Stimulated activated CD8-positive, alpha-beta memory T cell treated with anti-CD3 and anti-CD28 coated beads, Interleukin-7, amount 100 ng/mL, for 4 hours (primary cell): ENCODE measurements at places on chromosomes 1 and 21.
A peak's percentile ranks its signal among the peaks of the same experiment; 100 is the strongest.

GRCh38 chr1:201504179-201504631, 2.7 kb downstream of the CSRP1 start:
- DNase-seq: no peak

GRCh38 chr21:18769599-18769998, 366.0 kb upstream of the TMPRSS15 start:
- DNase-seq: no peak

GRCh38 chr1:237108297-237109040, 66.5 kb downstream of the RYR2 start:
- DNase-seq: no peak

GRCh38 chr1:107664982-107665925, 299.7 kb downstream of the VAV3 start:
- no peak for DNase-seq

- DNase-seq: no peak
Observed at GRCh38 chr21:27424601-27425000, 457.7 kb upstream of the ADAMTS5 start.

- no peak for DNase-seq
Observed at GRCh38 chr1:181936768-181937581, 124.5 kb downstream of the ZNF648 start.

DNA sequence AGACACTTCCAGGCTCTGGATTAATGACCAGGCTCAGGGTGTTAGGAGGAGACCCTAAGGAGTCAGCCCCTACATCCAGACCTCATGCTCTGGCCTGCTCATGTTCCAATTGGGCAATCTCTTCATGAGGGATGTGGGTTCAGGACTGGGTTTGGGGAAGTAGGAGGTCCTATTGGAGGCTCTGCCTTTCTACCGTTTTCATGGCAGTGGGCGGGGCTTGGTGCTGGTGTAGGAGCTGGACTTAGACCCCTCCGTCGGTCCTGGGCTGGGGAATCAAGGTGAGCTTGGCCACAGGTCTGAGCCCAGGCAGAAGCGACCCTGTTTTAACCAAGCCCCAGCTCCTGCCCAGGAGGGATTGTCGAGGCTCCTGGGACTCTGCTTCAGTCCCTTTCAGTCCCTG, 123.4 kb downstream of the PRDM16 start:
- DNase-seq: no peak

DNA sequence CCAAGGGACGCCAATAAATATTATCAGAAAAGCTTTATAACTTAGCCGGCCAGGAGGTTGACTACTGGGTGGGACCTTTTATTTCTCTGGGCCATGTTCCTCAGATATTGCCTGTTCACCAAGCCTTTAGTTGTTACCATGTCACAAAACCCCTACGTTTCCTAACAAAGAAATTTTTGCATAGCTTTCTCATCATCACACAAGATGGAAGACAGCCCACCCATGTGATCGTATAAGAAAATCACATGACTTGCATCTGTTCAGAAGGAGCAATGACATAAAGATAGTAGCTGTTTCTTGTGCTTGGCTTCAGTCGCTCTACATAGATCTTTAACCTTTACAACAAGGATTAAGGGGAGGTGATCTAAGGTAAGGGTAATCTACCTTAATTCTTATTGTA, 88.9 kb upstream of the NGF start:
- DNase-seq: no peak

DNA sequence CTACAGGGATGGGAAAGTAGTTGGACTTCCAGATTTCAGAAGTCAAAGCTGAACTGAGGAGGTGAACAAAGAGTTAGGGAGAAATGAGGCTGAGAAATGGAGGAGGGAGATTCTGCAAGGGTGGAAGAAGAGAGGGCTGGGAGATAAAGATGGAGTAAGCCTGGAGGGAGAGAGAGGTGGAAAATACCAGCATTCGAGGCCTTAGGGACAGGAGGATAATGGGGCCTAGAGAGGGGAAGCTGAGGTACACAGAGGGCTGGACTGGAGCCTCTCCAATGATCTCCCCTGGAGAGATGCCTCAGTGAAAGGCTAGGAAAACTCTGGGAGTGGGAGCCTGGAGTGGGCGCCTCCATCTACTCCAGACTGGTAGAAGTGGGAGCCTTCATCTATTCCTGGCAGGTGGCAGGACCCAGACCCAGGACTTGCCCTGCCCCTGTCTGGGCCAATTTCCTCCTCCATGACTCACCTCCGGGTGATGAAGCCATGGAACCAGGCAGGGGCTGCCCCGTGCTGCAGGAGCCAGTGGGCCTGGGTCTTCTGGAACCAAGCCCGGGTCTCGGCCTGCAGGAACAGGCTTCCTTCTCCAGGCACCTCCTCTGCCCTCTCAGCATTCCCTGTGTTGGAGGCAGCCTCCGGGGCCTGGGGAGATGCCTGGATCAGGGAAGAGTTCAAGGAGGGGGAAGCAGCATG, 1.9 kb downstream of the SH2D2A start:
- DNase-seq: peak; percentile 33

DNA sequence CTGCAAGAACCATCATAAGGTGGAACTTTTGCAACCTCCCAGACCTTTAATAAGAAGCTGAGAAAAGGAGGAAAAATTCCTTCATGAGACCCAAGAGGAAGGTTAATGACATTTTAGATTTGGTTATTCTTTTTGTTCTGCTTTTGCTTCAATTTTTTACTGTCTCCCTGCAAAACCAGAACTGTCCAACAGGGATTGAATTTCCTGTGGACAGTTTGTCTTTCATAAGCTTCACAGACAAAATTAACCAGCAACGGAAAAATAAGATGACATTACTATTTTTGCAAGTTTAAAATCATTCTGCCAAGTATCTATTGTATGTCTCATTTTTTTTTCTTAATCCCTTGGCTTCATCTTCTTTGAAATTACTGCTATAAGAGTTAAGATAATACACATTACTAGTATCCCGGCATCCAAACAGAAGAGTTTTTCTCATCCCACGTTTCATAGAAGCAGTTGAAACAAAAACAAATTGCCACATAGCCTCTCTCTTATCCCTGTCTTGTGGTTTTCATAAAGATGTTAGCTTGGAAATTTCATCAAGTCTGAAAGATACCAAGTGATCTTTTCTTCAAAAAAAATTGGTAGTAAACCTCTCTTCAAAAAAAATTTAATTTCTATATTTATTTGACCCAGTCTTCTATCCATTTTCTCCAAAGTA, 465.3 kb upstream of the PTBP2 start:
- DNase-seq: no peak

DNA sequence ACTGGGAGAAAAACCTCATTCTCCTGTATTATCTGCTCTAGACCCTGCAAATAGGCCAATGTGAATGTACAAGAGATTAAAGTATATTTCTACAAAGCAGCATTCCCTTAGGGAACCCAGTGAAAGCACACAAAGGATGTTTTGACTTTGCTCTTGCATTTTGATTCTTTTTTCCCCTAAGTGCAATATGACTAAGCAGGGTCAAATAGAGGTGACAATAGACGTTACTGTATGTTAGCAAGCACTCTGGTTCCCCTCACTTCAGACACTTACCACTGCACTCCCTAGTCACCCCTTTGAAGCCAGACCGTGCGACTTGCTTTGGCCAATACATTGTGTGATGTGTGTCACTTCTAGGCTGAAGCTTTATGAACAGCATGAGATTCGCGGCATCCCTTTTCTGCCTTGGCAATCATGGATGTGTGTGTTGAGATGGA, 209.7 kb downstream of the RHOU start:
- DNase-seq: no peak

DNA sequence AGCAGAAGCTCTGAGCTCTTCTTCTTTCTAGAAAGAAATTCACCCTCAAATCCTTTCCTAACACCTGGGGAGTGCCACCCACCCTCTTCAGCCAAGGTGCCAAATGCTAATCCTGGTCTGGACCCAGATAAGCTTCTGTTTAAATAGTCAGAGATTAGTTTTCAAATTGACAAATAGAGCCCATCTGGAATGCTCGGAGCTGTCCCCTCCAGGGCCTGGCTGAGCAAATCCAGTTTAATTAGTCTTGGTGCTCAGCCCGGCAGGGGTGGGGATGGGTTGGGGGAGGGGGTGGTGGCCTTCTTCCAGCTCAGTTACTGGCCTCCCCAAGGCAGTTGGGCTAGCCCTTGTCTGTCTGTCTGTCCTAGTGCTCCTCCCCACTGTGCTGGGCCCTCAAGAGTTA, 269.5 kb downstream of the GRIK3 start:
- no peak for DNase-seq

- DNase-seq: no peak
Observed at GRCh38 chr1:118949315-118949714, 38.8 kb downstream of the TBX15 start.

- no peak for DNase-seq
Observed at GRCh38 chr1:36534711-36535412, 52.1 kb upstream of the CSF3R start.

GRCh38 chr1:157948312-157949073, 45.0 kb upstream of the KIRREL1 start:
- no peak for DNase-seq

DNA sequence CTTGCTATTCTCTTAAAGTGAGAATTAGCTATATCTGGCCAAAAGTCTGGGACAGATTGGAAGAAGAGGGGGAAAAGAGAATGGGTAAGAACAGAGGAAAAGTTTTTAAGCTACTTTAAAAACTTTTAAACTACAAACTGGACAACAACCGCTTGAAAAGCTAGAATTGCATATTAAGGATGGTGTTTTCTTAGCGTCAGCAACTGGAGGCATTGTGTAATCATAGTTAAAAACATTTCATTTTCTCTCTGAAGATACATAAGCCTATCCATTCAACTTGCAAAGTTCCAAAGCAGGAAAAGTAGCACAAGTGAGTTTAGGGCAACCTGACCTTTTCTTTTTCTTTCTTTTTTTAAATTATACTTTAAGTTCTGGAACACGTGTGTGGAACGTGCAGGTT, 10.9 kb downstream of the PBX1 start:
- DNase-seq: no peak

GRCh38 chr1:31072304-31072746, 6.8 kb upstream of the PUM1 start:
- no peak for DNase-seq

GRCh38 chr1:29391362-29391880, 155.1 kb downstream of the PTPRU start:
- no peak for DNase-seq

DNA sequence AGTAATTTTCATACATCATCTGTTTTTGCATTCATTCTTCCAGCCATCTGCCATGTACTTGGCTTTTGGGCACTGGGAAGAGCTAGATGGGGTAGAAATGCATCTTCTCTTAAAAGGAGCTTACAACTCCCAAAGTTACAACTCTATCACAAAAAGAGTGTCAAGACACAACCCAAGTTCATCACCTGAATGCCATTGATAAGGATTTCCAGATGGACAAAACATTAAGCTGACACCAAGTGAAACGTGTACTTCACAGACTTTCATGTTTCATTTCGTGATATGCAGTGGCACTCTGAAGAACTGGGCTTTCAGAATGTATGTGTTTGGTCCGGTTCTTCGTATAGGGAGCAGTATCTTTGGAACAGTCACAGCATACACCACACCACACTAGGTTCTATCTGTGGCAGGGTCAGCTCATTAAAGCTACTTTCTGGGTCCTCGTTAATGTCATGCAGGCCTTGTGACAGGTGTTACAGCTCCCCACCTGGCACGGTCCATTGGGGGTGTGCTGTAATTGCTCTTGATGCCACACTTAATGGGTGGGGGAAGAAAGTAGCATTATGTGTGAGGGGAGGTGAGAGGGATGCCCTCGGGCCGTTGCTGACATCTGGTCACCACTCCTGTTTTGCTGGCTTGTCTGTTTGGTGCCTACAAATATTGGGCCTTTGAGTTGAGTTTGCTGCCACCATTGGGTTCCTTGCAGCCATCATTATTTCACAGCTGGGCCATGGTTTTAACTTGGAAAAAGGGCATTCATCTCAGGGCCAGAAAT, 164.9 kb downstream of the NFIA start:
- no peak for DNase-seq

GRCh38 chr1:178912597-178912996, 41.7 kb upstream of the ANGPTL1 start:
- no peak for DNase-seq

- DNase-seq: no peak
Observed at GRCh38 chr1:47761974-47762373, 235.2 kb downstream of the TRABD2B start.

DNA sequence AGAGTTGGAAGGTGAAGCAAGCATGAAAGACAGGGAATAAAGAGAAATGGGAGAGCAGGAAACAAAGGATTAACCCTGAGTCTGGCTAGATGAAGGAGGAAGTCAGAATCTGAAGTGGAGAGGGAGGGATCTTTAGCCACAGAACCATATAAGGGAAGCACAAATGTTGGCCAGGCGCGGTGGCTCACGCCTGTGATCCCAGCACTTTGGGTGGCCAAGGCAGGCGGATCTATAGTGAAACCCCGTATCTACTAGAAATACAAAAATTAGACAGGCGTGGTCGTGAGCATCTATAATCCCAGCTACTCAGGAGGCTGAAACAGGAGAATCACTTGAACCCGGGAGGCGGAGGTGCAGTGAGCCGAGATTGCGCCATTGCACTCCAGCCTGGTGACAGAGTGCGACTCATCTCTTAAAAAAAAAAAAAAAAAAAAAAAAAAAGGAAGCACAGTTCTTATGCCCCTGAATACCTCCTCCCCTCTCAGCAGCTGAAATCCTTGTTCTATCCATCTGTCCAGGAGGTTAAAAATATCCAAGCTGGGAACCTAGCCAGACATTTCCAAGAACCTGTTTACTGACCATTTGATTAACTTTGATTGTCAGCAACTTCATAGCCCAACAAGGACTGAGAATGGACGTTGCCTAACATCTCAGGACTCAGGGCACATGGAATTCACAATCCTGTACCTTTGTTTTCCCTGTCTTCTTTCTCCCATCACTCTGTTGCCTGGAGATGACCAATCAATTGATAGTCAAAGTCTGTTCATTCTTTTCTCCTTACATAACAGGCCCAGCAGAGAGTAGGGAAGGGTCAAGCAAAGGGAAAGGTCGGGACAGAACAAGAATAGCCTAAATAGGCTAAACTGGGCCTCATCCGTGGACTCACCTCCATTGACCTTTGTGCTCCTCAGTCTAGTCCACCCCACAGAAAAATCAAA, 10.6 kb downstream of the TXNIP start:
- no peak for DNase-seq

- DNase-seq: no peak
Observed at GRCh38 chr21:45064618-45065399, 9.6 kb upstream of the ADARB1 start.

DNA sequence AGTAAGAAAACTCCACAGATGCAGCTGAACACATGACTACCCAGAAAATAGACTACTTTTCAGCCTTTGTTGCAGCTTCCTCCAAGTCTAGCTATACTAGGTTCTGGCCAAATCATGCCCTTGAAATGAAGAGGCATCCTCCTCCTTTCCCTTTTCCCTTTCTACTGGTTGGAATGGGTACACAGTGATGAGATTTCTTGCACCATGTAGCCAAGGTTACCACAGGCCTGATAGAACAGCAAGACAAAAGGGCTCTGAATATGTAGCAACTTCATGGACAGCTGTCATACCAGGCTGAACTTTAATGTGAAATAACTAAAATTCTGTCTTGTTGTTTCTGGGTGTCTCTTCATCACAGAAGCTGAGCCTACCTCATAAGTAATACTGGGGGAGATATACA, 146.5 kb downstream of the PDE4B start:
- no peak for DNase-seq

GRCh38 chr1:207866471-207867135, 44.3 kb downstream of the CD34 start:
- DNase-seq: no peak

GRCh38 chr1:31937300-31938183, 626 bp downstream of the PTP4A2 start:
- DNase-seq: peak; percentile 74
